T-helper 2 cell treated with Interferon-gamma antibody and Interleukin-4, amounts not matched to agents 5 μg/mL and 100 μg/mL, for 36 hours (primary cell): ENCODE measurements at places on chromosomes 2 and 18.

GRCh38 chr2:190031969-190032618 is 30.4 kb downstream of the MSTN start:
- no peak for DNase-seq

- no peak for DNase-seq
Observed at GRCh38 chr2:141207036-141207385, 923.8 kb downstream of the LRP1B start.

DNA sequence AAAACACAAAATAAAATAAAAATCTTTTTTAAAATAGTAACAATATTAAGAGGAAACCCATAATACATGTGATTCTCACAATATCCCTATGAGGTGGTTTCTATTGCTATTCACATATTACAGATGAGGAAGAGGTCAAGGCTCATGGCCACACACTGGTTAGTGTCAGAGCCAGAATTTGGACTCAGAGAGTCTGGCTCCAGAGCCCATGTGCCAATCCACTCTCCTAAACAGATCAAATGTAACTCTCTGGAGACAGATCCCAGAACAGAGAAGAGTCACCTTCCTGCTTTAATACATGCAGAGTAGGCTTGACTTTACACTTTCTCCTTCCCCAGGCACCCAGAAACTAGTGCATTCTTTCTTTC is 10.1 kb upstream of the SLC11A1 start:
- DNase-seq = no peak

GRCh38 chr2:134411828-134412638 is 158.2 kb downstream of the MGAT5 start:
- peak; percentile 39 for DNase-seq

GRCh38 chr2:8542381-8543059 is 139.3 kb upstream of the ID2 start:
- DNase-seq = no peak

- DNase-seq = no peak
Observed at GRCh38 chr2:172323256-172323655, 104.1 kb upstream of the ITGA6 start.
